ENCODE measurements at places on chromosomes 11 and 22.

GRCh38 chr11:129965248-129965647 lies 37.4 kb downstream of the PRDM10 start:
- H3K4me1 ChIP-seq, result no peaks in the 10 kb centered on the region
- H3K4me3 ChIP-seq, result no peak overlapping the region
- DNase-seq, result no peak
- no peaks in the 10 kb centered on the region for H3K27me3 ChIP-seq

DNA sequence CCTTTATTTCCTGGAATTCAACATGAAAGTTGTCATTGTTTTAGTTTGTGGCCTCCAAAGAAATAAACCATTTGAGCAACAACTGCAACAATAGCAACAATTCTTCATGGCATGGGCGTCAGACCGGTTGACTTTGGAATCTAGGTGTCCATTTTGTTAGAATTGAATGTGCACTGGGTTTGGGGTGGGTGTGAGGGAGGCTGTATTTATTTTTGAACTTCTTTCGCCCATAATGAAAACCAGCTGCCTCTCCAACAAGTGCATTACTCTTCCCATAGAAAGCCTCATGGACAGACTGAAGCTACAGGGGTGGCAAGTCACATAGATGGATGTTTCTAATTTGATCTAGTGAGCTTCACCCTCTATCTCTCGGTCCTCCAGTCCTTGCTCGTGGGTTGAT lies 85.4 kb downstream of the ADAMTS15 start:
- no peak overlapping the region for H3K4me3 ChIP-seq
- DNase-seq, result no peak
- no peaks in the 10 kb centered on the region for H3K4me1 ChIP-seq
- H3K27me3 ChIP-seq, result no peaks in the 10 kb centered on the region

- no peaks in the 10 kb centered on the region for H3K4me1 ChIP-seq
- no peak overlapping the region for H3K27ac ChIP-seq
- no peak overlapping the region for H3K4me3 ChIP-seq
- no peaks in the 10 kb centered on the region for H3K27me3 ChIP-seq
- DNase-seq, result no peak
Observed at GRCh38 chr22:27391092-27391770, 410.3 kb downstream of the MN1 start.

DNA sequence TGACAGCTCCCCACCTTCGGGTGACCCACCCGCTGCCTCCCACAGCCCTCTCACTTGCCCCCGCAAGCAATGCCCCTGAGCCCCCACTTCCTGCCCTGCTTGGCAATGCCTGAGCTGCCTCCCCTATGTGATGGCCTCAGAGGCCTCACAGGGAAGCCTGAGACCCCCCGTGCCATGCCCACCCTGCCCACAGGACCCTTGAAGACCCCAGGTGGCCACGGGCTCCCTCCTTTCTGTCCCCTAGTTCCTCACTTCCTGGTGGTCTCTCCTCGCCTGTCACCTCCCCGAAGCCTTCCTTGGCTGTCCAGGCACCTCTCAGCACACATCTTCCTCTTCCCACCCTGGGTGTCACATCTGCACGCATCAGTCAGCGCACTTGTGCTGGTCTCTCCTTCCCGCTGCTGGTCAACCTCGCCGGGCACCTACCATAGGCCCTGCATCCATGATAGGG lies 90.5 kb downstream of the BRD1 start:
- H3K27me3 ChIP-seq, result peaks cover 47% of the 10 kb centered on the region
- H3K4me1 ChIP-seq, result no peaks in the 10 kb centered on the region
- no peak for DNase-seq
- H3K36me3 ChIP-seq, result no peaks in the 10 kb centered on the region
- no peak overlapping the region for H3K4me3 ChIP-seq
- no peak overlapping the region for H3K27ac ChIP-seq

DNA sequence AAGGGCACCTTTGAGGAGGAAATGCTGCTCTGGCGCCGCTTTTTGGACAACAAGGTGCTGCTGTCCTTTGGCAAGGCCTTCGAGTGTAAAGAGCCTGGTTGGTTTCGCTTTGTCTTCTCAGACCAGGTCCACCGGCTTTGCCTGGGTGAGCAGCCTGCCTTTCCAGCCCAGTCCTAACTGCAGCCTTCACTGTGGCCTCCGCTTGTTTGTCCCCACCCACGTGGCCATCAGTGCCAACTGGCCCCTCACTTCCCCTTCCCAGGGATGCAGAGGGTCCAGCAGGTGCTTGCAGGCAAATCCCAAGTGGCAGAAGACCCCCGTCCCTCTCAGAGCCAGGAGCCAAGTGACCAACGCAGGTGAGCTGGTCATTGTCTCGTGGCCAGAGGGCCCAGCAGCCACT lies 12.0 kb upstream of the EXT2 start:
- DNase-seq, result no peak
- no peak overlapping the region for H3K27ac ChIP-seq
- H3K4me3 ChIP-seq, result no peak overlapping the region
- H3K36me3 ChIP-seq, result no peaks in the 10 kb centered on the region
- H3K27me3 ChIP-seq, result no peaks in the 10 kb centered on the region

GRCh38 chr11:111426617-111427016 lies 47.5 kb upstream of the POU2AF1 start:
- H3K4me3 ChIP-seq, result no peak overlapping the region
- H3K36me3 ChIP-seq, result no peaks in the 10 kb centered on the region
- DNase-seq, result no peak
- no peaks in the 10 kb centered on the region for H3K27me3 ChIP-seq
- H3K27ac ChIP-seq, result no peak overlapping the region

DNA sequence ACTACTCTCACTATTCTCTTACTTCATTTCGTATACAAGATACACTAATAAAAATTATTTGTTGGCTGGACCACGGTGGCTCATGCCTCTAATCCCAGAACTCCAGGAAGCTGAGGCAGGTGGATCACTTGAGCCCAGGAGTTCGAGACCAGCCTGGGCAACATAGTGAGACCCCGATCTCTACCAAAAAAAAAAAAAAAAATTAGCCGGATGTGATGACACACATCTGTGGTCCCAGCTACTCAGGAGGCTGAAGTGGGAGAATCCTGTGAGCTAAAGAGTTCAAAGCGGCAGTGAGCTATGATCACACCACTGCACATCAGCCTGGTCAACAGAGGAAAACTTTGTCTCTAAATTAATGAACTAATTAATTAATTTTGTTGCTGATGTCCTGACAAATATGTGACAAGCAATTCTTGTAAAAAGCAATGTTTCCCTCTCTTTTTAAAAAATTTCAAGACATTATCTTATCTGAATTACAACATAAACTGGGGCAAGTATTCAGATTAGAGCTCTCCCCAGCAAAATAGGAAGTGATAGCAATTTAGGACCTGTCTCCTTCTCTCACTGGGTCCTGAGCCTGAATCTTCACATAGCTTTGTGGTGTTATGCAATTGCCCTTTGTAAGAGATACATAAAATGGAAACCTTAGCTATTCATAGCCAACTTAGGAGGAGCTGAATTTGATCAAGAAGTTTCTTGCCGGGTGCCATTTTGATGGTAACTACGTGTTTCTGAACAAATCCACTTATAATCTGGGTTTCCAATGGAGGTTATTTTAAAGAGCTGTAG lies 17.6 kb upstream of the TMA7B start:
- no peak overlapping the region for H3K4me3 ChIP-seq
- DNase-seq, result no peak
- H3K36me3 ChIP-seq, result no peaks in the 10 kb centered on the region
- no peak overlapping the region for H3K27ac ChIP-seq
- no peaks in the 10 kb centered on the region for H3K4me1 ChIP-seq

DNA sequence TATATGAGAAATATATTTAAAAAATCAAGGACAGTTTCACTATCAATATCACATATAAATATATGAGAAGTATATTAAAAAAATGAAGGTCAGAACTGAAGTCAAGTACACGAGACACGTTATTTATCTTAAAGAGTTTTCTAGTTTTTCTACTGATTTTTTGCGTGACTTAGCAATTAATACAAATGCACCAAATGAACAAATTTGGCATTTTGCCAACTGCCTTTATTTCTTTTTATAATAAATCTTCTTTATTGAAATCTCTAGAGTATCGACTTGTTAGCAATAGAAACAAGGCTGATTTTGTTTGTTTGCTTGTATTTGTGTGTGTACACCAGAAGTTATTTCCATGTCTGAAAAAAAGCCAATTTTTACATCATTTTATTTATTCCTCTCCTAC lies 1684.7 kb upstream of the RAG2 start:
- H3K27ac ChIP-seq, result no peak overlapping the region
- DNase-seq, result no peak
- H3K27me3 ChIP-seq, result no peaks in the 10 kb centered on the region
- no peak overlapping the region for H3K4me3 ChIP-seq
- H3K36me3 ChIP-seq, result no peaks in the 10 kb centered on the region

DNA sequence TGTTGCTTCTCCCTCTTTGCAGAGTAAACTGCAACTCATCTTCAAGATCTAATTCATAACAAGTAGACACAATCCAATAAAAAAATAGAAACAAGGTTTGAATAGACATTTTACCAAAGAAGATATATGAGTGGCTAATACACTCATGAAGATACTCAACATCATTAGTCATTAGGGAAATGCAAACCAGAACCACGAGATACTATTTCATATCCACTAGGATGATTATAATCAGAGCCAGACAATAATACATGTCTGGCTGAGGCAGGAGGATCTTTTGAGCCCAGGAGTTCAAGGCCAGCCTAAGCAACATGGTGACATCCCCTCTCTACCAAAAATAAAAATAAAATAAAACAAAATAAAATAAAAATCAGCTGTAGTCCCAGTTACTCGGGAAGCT lies 85.0 kb downstream of the ATG16L2 start:
- H3K4me1 ChIP-seq, result no peaks in the 10 kb centered on the region
- no peak for DNase-seq
- no peaks in the 10 kb centered on the region for H3K36me3 ChIP-seq
- H3K27me3 ChIP-seq, result no peaks in the 10 kb centered on the region
- H3K4me3 ChIP-seq, result no peak overlapping the region

GRCh38 chr11:11472106-11472505 lies 119.1 kb upstream of the CSNK2A3 start:
- H3K36me3 ChIP-seq, result no peaks in the 10 kb centered on the region
- H3K4me3 ChIP-seq, result no peak overlapping the region
- H3K27me3 ChIP-seq, result no peaks in the 10 kb centered on the region

- no peak for DNase-seq
- no peak overlapping the region for H3K4me3 ChIP-seq
- no peaks in the 10 kb centered on the region for H3K4me1 ChIP-seq
- no peaks in the 10 kb centered on the region for H3K36me3 ChIP-seq
Observed at GRCh38 chr11:119891055-119891768, 162.2 kb upstream of the NECTIN1 start.

DNA sequence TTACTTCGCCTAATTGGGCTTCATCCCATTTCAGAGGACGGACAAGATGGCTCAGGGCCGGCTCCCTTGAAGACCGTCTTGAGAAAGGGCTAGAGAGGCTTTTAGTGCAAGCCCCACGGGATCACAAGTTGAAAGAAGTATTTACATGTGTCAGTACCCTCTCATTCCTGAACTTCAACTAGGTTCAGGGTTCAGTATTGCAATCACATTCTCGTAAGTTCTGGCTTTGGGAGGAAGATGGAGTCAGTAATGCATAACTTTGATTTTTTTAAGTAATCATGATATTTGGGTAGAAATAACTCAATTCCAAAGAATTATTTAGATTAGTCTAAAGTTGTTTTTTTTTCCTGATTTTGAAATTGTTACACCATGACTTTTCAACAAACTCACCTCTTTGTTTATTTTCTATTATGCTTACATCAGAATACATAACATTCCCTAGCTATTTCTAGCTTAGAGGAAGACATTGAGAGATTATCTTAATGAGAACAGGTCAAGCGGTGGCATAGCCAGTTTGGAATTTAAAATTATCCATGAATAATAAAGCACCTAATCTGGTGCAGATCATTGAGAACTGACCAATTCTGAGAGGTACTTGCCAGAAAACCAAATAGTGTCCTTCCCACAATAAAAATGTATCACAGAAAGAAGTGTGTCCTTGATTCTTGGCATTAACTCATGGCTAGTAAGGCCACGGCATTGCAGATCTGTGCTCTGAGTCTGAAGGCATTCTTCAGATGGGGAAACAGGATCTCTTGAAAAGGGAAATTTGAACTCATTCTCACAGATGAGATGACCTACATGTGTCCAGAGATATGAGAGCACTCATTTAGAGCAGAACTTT lies 92.1 kb upstream of the BLID start:
- no peaks in the 10 kb centered on the region for H3K36me3 ChIP-seq
- no peak overlapping the region for H3K4me3 ChIP-seq

DNA sequence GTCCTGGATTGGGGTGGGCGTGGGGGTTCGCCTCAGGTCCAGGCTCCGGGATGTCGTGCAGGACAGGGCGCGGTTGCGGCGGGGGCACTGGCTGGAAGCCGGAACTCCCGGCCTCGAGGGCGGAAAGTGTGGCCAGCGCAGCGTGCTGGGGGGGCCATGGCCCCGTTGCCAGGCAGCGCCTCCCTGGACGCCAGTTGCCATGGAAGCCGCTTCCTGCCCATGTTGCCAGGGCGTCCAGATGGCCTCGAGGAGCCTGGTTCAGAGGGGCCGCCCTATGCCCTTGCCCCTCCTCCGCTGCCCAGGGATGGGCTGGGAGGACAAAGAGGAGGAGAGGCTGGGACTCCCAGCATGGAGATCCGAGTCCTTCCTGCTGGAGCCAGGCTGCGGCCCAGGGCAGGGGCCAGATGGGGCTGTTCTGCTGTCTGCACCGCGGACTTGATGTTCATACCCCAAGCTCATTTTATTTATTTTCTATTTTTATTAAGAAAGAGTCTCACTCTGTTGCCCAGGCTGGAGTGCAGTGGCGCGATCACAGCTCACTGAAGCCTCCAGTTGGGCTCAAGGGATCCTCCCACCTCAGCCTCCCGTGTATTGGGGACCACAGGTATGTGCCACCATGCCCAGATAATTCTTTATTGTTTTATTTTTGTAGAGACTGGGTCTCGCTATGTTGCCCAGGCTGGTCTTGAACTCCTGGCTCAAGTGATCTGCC lies 4.6 kb upstream of the CCDC188 start:
- no peaks in the 10 kb centered on the region for H3K36me3 ChIP-seq
- H3K27ac ChIP-seq, result no peak overlapping the region
- no peak for DNase-seq

DNA sequence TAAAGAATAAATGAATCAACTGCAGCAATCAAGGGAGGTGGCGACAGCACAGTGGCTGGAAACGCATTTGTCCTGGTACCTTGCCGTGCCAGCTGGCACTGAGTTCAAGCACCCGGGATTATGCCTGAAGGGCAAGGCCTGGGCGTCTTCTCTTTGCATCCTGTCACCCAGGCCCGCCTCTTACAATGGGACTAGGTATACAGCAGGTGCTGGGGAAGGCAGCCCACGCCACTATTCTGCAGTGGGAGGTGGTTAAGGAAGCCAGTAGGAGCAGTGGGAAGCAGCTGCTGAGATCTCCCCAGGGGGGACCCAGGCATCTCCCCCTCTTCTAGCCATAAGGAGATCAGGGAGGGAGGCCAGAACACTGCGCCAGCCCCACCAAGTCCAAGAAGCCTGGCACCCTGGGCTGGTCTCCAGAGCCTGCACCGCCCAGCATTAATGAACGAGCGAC lies 15.3 kb upstream of the BAIAP2L2 start:
- no peak for DNase-seq
- no peak overlapping the region for H3K4me3 ChIP-seq

DNA sequence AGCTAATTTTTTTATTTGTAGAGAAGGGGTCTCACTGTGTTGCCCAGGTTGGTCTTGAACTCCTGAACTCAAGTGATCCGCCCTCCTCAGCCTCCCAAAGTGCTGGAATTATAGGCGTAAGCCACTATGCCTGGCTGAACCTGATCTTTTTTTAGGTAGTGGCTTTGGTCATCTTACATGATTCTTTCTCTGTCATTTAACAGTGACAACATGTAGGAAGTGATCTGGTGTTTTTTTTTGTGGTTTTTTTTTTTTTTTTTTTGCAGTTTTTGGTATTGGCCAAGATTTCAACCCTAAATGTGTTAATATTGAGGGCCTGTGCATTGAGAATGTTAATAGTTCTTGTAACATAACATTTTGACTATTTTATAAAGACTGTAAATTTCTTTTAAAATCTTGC lies 8.0 kb upstream of the FERMT3 start:
- H3K36me3 ChIP-seq, result peaks cover 7% of the 10 kb centered on the region
- H3K27me3 ChIP-seq, result no peaks in the 10 kb centered on the region
- no peak overlapping the region for H3K27ac ChIP-seq
- no peaks in the 10 kb centered on the region for H3K4me1 ChIP-seq

Measured in breast epithelium (tissue), 4 donors.